Stimulated activated CD4-positive, alpha-beta T cell treated with anti-CD3 and anti-CD28 coated beads, Interleukin-15, amount 100 ng/mL, for 1 hour (primary cell): ENCODE measurements at places on chromosomes 6 and 20.

GRCh38 chr6:159074876-159075275 is 30.1 kb upstream of the TAGAP start:
- DNase-seq: no peak

DNA sequence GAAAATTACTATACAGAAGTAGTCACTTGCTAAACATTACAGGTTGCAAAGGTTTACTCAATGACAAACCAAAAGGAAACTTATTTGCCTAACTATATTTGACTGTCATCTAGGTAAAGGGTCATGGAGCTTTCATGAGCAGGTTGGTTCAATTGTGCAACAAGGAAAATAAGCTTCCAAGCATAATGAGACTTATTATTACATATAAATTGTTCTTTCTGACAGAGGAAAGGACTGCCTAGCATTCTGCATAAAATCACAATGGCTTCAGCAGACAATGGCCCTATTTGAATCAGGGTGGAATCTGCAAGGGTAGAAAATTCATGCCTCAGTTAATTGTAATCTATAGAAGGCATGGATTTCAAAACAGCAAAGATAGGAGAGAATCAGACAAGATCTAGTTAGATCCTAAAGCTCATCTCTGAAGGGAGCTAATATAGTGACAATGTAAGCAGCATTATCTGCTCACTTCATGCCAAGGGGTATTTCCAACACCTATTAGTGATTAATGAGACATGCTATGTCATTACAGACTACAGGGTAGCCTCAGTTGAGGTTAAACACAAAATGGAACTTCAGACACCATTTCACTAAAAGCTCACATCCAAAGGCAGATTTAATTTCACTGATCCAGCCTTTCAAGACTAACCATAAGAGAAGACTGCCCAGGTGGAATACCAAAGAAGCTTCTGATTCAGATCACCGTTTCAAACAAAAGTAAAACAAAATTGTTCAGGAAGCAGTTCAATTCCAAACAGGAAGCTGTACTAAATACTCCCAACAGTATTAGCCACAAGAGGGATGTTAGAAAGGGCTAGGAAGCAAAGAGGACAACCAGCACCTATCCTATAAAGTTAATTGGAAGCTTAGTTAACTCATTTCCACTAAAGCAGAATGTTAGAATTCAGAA is 8.5 kb downstream of the STAU1 start:
- DNase-seq: no peak

DNA sequence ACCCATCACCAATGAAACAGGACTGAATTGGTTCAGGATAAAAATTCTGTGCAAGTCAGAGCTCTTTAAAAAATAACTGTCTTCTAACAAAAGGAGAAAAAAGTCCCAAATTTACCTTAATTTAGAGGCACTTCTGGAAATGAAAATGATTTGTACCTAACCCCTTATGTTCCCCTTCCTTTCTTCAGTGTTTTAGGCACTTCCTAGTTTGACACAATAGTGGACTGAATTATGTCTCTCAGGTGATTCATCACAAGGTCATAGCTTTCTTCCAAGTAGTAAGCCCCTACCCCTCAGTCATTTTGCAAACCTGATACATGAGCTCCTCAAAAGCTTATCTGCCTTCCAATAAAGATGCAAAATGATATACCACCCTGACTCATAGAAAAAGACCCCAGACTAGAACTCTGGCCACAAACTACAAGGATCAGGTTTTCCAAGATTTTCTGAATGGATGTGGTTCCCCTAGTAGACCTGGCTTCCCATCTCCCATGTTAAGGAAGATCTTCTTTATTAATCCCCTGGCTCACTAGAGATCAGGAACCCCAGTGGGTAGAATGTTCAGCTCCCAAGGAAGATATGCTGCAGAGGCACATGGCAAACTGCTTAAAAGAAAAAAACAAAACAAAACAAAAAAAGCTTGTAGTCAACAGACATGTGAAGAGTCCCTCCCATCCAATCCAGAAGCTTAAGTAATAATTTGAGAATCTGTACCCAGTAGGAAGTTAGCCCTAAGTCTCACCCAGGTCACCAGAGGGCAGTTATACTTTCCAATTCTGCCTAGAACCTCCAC is 3.6 kb downstream of the PPP1R10 start:
- DNase-seq: no peak

- no peak for DNase-seq
Observed at GRCh38 chr6:13049666-13050254, 278.6 kb downstream of the TBC1D7 start.

DNA sequence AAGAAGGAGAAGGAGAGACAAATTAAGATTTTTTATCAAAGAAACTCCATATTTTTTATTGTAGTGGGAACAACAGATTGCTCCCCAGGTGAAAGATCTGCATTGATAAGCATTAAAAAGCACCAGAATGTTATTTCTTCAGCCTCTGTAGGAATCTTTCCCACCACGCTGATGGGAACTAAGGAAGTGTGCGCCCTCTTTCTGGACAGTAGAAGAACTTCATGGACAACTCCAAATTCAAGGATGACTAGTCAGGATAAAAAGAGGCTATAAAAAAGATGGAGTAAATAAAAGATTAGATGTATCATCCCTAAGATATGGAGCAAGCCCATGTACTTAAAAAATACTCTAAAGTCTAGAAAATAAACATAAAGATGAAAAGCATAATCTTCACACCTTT is 45.8 kb upstream of the PAK5 start:
- no peak for DNase-seq

DNA sequence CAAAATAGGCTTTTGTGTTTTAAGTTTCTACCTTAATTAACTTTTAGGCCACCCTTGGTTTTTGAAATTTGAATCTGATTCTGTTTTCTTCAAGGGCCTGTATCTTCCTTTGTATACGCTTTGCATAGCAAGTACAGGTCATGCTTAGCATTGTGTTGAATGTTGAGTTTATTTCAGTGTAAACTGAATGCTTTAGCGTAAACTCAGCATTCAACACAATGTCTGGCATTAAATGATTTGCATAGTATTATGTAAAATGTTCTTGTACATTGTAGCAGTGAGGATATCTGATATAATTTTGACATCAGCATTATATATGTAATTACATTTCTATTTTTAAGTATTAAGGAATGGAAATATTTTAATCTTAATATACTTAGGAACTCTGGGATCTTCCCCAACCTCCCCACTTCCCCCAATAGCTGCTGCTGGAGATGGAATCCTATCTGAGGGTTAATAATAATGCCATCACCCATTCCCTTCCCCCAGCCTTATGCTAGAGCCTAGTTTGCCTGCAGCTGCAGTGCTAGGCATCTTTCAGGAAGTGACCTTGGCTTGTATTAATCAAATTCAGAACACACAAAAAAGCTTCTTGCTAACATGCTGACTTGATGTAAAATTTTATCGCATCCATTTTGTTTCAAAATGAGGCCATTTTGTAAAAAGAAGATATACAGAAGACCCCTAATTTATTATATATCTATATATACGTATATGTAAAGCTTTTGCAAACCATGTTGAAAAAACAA is 73.1 kb downstream of the NCOA3 start:
- DNase-seq: no peak

GRCh38 chr6:108983151-108983550 is 111.5 kb downstream of the SESN1 start:
- no peak for DNase-seq

DNA sequence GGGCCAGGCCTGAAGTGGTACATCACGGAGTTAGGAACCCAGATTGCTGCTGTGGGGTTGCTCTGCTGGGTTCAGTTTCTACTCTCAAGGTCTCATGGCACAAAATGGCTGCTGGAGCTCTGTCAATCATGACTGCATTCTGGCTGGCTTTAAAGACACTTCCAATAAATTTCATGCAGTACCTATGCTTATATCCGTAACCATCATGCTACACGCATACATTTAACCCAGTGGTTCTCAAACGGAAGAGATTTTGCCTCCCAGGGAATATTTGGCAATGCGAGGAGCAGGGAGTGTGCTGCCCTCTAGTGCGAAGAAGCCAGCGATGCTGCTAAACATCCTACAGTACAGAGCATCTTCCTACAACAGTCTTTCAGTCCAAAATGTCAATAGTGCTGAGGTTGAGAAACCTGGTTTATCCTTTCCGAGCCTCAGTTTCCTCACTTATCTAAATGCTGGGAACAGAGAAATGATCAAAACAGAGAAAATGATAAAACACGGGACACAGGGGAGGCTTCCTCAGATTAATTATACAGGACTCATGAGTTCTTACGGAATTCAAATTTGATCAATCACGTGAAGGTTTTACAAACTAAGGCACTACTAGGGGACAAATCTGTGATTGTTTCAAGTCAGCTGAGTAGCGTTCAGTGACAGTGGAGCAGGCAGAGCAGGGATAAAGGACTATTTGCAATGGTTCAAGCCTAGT is 9.6 kb upstream of the SLC2A10 start:
- no peak for DNase-seq

- DNase-seq: no peak
Observed at GRCh38 chr6:119350202-119350951, 816 bp upstream of the MAN1A1 start.

- no peak for DNase-seq
Observed at GRCh38 chr20:35049776-35050352, 42.7 kb downstream of the TRPC4AP start.

DNA sequence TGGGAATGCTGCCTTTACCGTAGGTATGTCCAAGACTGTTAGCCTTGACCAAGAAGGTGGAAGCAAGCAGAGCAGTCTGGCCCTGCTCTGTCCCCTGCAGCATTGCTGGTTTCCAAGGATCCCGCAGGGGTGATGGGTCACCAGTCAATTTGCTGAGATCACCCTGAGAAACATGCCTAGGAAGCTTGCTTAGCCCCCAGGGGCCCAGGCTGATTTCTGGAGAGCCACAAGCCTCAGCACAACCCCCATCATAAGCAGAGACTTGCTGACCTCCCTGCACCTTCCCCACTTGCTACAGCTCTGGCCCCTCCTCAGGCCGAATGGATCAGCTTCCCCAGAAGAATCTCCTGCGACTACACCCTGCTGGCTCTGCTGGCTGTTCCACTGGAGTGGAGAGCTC is 21.5 kb downstream of the ARHGAP40 start:
- DNase-seq: no peak

GRCh38 chr6:126773112-126773805 is 345.2 kb upstream of the RSPO3 start:
- DNase-seq: no peak

- no peak for DNase-seq
Observed at GRCh38 chr20:60642541-60642940, 609.5 kb upstream of the CDH4 start.

GRCh38 chr6:12132351-12133222 is 120.5 kb downstream of the HIVEP1 start:
- DNase-seq: no peak

DNA sequence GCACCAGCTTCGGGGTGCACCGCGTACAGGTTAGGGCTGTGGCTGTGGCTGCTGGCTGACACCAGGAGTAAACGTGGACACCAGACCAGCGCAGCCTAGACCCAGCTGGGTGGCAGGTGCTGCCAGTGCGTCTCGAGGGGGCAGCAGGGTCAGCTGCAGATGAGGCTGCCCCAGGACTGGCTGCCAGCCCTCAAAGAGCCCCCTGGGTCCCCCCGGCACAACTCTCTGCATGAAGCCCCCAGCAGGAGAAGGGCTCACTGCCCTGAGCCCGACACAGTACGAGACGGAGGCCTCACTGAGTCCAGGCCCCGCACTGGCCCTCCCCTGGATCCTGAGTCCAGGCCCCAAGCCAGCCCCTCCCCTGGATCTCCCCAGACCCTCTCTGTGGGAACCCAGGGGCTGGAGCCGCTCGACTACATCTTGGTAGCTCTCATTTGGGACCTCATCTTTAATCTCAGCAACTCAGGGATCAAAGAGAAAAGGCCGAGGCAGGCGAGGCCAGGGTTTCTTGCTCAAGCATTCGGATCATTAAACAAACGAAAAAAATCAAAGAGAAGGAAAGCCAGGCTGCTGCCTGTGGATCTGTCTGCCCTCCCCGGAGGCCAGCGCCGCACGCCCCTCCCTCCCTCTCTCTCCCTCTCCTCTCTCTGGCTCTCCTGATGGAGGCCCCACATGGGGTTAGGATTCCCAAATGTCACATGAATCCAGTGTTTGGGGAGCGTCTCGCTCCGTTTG is 7.0 kb upstream of the NKAIN4 start:
- no peak for DNase-seq

GRCh38 chr20:42923348-42923918 is 266.3 kb downstream of the PTPRT start:
- DNase-seq: no peak

- no peak for DNase-seq
Observed at GRCh38 chr20:6769903-6770785, 2.7 kb downstream of the BMP2 start.

GRCh38 chr20:22617160-22617559 is 32.8 kb upstream of the FOXA2 start:
- no peak for DNase-seq

- DNase-seq: no peak
Observed at GRCh38 chr6:136334465-136334846, 44.8 kb upstream of the BCLAF1 start.

GRCh38 chr6:75281653-75282052 is 2.9 kb downstream of the TMEM30A start:
- no peak for DNase-seq

- DNase-seq: no peak
Observed at GRCh38 chr6:170177772-170178560, 112.9 kb downstream of the DLL1 start.

GRCh38 chr6:168525926-168526630 is 85.1 kb downstream of the SMOC2 start:
- no peak for DNase-seq

GRCh38 chr6:14037402-14038277 is 79.9 kb upstream of the CD83 start:
- no peak for DNase-seq

- no peak for DNase-seq
Observed at GRCh38 chr20:31707994-31708735, 14.5 kb downstream of the BCL2L1 start.

- no peak for DNase-seq
Observed at GRCh38 chr6:16739329-16739801, 21.9 kb downstream of the ATXN1 start.

DNA sequence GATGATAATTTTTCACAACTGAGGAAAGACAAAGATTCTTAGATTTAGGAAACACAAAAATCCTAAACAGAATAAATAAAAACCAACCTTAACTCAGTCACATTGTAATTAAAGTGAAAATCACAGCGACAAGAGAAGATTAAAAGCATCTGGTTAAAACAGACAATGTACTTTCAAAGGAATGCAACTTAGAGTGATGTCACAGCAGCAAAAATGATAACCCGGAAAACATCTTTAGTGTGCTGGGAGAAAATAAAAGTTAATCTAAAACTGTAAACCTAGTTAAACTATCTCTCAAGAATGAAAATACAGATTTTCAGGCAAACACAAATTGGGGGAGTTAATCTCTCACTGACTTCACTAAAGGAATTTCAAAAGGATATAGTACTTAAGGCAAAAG is 76.8 kb upstream of the OGFRL1 start:
- DNase-seq: no peak

DNA sequence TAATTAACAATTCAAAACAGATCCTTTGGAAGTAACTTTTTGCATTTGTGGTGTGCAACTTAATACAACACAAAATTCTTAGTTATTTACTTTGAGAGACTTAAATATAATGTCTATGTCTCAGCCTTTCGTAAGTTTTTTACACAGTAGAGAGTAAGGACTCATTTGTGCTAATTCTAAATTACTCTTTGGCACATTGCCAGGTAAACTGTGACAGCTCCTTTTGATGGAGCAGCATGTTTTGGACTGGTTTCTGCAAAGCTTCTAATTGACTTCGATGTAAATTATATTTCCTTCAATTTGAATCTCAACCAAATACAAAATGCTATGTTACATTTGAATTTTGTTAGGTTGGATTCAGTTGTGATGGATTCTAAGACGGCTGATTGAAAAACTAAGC is 450.7 kb upstream of the OPRM1 start:
- no peak for DNase-seq

- no peak for DNase-seq
Observed at GRCh38 chr6:106417572-106418147, 57.1 kb downstream of the CRYBG1 start.

- DNase-seq: no peak
Observed at GRCh38 chr6:4129446-4129845, 5.9 kb downstream of the ECI2 start.
